Pulmonary artery endothelial cell (primary cell): ENCODE measurements at places on chromosomes 12 and 14. TPM values are rescaled to one million over a fixed set of nuclear protein-coding genes. Genes with fewer than 3 reads are reported as not detected.

- no peak for DNase-seq
Observed at GRCh38 chr12:26868447-26869103, 35.6 kb upstream of the ITPR2 start.

DNA sequence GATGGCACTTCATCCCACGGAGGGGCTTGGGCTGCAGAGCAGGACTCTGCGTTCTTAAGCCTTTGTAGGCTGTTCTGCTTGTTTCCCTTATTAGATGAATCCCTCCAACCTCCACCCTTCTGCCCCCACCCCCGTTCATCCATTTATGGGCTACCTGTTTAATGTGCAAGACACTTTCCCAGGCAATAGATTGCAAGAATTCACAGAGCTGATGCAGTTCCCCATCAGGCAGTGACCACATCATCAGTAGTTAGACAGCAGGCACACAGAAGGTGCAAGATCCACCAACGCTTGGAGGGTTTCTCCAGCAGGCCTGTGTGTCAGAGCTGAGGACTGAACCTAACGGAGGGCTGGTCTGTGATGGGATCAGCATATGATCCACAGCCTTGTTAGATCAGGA lies 1.2 kb upstream of the C1R start:
- no peak for DNase-seq

Gene ADAM20
- total RNA-seq, result 0.26 and 0.46 TPM in 2 replicates

DNA sequence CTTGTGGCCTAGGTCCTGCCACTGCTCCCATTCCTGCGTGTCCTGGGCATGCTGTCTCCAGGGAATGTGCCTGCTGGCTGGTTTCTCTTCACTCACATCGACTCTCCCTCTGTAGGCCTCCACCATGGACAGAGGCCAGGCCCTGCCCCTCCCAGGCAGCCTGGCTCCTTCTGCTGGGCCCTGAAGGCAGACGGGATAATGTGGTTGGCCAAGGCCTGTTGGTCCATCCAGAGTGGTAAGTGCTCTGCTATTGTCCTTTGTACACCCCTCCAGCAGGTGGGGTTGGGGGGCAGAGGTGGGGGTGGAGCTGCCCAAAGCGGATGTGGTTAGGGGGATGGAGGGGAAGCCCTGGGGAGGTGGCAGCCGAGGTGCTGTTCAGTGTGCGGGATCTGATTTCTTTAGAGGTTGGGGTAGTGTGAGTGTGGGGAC lies 9.5 kb upstream of the NR4A1 start:
- DNase-seq, result no peak

GRCh38 chr12:25816637-25817036 lies 141.8 kb upstream of the RASSF8 start:
- no peak for DNase-seq
